ENCODE measurements at places on chromosomes 3 and 15.

GRCh38 chr15:45117308-45118130, 3.4 kb downstream of the DUOXA2 start:
- no peak for DNase-seq

- no peak for DNase-seq
Observed at GRCh38 chr3:42685891-42686820, 819 bp downstream of the KLHL40 start.

DNA sequence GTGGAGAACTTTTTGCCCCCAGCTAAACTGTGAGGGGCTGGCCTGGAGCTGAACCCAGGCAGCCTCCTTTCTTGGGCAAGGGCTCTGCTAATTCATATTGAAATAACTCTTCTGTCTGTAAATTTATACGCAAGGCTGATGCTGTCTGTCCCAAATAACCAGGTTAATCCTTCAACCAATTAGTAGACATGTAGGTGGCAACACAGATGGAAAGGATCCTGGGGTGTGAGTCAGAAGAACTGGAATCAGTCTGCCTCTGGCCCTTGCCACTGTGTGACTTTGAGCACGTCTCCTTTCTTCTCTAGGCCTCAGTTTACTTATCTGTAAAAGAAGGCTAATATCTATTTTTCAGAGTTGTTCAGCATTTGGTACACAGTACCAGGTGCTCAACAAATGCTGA, 48.3 kb upstream of the IREB2 start:
- no peak for DNase-seq

- no peak for DNase-seq
Observed at GRCh38 chr15:78822514-78822913, 11.2 kb upstream of the ADAMTS7 start.

DNA sequence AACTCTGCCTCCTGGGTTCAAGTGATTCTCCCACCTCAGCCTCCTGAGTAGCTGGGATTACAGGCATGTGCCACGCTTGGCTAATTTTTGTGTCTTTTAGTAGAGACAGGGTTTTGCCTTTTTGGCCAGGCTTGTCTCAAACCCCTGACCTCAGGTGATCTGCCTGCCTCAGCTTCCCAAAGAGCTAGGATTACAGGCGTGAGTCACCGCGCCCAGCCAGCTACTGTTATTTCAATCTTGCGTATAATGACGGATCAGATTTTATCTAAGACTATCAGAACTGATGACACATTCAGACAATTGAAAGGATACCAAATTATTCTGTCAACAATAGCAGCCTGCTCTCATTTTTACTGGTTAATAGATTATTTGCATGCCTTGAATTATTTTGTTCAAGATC, 612.2 kb downstream of the ZIC1 start:
- DNase-seq = no peak

DNA sequence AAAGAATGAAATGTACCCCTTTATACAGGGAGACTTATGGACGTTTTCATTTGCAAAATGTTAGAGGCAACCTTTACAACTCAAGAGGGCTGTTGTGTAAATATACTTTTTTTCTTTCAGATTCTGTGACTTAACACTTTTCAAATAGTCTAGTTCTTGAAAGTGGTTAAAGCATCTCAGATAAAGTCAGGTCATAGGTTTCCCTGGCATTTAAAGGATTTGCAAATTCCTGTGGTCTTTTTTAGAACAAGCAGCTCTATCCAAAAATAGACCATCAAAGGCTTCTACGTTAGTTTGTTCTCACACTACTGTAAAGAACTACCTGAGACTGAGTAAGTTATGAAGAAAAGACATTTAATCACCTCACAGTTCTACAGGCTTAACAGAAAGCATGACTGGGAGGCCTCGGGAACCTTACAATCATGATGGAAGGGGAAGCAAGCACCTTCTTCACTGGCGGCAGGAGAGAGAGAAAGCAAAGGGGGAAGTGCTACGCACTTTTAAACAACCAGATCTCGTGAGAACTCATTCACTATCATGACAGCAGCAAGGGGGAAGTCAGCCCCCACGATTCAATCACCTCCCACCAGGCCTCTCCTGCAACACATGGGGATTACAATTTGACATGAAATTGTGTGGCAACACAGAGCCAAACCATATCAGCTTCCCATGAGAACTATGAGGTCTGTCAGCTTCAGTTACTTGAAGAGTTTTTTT, 23.3 kb upstream of the GABRR3 start:
- no peak for DNase-seq

DNA sequence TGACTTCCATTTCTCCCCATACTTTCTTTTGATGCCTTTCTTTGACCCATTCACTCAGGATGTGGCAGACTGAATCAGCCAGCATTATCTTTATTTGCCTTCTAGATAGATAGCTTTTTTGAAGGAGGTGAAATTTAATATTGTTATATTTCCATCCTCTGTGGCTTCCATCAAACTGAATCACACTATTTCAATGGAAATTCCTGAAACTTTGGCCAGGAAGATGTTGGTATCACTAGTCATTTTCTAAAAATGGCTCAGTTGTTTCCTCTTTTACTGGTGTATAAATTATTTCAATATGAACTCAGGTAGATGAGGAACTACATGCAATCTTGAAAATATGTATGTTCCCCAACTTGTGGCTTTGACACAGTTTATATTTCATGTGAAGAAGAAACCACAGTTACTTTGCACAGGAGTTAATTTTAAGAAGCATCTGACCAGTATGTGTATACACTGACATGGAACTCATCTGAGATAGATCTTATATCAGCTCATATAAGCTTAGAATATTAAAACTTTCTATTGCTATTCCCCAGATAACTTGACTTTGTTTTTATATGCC, 248.3 kb downstream of the CGGBP1 start:
- no peak for DNase-seq

DNA sequence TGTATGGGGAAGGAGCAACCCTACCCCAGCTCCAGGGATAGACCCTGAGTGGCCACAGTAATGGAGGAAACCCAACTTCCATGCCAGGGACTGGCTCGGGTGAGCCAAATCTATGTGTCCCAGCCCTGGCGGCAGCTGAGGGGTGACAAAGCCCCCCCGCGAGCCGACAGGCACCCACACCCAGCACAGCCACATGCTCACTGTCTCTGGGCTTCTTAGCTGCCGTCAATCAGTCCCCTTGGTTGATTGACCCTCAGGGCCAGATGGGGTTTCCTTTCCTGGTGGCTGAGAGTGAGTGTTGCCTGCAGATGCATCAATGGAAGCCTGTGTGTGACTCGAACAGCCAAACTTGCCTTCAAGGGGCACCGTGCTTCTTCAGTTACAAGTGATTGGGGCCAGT, 2.1 kb upstream of the OCA2 start:
- no peak for DNase-seq

GRCh38 chr3:126607214-126607908, 47.6 kb downstream of the TXNRD3 start:
- DNase-seq = peak; percentile 80

DNA sequence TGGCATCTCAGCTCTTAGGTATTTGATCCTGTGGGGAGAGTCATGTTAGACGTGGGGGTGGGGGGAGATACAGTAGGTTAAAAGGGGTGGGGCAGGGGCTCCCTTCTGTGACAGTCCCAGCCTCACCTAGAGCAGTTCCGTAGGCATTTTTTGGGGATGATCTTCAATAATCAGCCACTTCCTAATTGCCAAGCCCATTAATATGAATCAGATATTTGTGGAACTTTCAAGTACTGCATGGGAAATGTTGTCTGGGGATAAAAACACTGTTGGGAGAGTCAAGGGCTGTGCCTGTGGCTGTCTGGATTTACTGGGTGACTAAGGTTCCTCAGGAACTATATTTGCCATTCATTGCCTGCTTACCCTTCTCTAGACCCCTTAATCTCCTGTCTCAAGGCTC, 9.5 kb downstream of the C3orf52 start:
- DNase-seq = no peak

DNA sequence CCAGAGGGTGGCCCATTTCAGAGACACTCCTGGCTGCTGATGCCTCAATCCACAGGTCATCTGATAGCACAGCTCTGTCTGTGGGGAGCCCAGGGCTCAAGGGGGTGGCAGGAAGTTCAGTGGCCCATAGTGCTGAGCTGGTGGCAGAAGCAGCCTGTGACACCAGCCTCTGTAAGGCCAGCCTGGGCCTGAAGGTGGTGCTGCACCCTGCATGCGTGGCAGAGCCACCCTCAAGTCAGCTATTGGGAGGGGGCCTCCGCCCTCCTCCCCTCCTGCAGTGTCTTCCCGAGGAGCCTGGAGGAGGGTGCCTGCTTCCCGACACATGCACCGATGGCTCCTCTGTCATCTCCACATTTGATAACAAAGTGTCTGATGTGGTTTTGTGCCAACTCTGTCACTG, 3.0 kb downstream of the PLA1A start:
- DNase-seq = peak; percentile 56
